NCI-H187 treated with DMSO at 0.1 percent for 48 hours (cell line): ENCODE measurements at places on chromosomes 11 and 22.

DNA sequence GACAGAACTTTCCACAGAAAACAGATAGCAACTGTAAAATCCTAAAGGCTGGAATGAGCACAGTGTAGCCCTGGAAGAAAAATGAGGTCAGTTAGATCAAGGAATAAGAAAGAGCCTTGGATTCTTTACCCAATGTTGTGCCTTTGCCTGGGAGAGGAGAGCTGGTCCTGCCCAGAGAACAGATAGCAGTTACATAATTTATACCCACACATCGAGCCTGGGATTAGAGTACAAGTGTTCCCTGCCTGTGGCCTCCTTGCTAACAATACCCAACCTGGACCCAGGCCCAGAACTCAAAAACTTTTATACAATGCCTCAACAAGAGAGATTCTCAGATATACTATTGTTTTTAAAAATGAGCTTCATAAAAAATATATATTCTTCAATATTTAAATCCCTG, 1998.4 kb downstream of the LRRC4C start:
- DNase-seq, result no peak

- no peak for DNase-seq
Measured at GRCh38 chr22:29701155-29701999, 18.4 kb upstream of the CABP7 start.

DNA sequence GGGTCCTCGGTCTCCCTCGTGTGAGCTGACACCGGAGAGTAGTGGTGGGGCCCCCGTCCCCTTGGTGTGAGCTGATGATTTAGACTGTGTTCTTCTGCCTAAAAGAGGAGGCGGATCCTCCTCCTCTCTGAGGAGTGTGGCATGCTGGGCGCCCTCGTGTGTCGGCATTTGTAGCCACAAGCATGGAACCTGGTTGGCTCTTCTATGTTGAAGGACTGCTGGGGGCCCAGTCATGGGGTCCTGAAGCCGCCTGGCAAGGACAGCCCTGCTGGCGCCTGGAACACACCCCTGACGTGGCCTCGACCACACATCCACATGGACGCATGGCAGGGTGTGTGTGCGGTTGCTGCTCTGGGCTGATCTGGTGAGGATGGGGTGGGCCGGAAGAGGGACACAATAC, 50.2 kb downstream of the AP2A2 start:
- no peak for DNase-seq

GRCh38 chr11:131474947-131475346, 104.5 kb downstream of the NTM start:
- DNase-seq, result no peak

DNA sequence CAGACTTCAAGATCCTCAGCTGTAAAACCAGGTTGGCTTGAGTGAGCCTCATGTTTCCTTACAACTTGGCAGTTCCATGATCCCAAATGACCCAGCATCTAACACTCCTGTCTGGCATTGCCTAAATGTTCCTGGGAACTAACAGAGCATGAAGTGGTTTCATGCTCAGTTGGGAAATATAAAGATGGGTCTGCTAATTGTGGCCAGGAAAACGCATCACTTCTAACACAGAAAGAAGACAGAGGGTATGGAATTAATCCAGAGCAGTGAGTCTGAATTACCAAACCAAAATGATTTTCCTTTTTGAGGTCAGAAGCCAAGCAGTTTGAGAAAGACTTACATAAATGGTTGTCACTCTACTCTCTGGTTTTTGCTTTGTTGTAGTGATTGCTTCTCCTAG, 60.5 kb upstream of the MMP13 start:
- peak; percentile 9 for DNase-seq

- no peak for DNase-seq
Measured at GRCh38 chr11:69512136-69512535, 30.7 kb downstream of the LINC01488 start.
